Left lung (tissue), 14 donors: ENCODE measurements at places on chromosomes 2 and 18. TPM values are rescaled to one million over a fixed set of nuclear protein-coding genes. Genes with fewer than 3 reads are reported as not detected.

The NETO1 gene
- polyA plus RNA-seq, result 0.59 TPM

The GRHL1 gene
- polyA plus RNA-seq, result 4.6 TPM

The SIX3 gene
- not detected for polyA plus RNA-seq

The PRSS56 gene
- not detected for polyA plus RNA-seq

The TM4SF20 gene
- polyA plus RNA-seq, result 0.06 TPM

The RAB31 gene
- 32.4 TPM for polyA plus RNA-seq

The ROCK2 gene
- 58.5 TPM for polyA plus RNA-seq

The SIX2 gene
- 0.29 TPM for polyA plus RNA-seq

The UGT1A10 gene
- polyA plus RNA-seq, result not detected

The DSG4 gene
- polyA plus RNA-seq, result not detected

- DNase-seq, result no peak
Measured at GRCh38 chr2:109460553-109461324, 153.0 kb downstream of the SEPTIN10 start.

GRCh38 chr2:62071760-62072680, 123.9 kb upstream of the B3GNT2 start:
- DNase-seq, result no peak

DNA sequence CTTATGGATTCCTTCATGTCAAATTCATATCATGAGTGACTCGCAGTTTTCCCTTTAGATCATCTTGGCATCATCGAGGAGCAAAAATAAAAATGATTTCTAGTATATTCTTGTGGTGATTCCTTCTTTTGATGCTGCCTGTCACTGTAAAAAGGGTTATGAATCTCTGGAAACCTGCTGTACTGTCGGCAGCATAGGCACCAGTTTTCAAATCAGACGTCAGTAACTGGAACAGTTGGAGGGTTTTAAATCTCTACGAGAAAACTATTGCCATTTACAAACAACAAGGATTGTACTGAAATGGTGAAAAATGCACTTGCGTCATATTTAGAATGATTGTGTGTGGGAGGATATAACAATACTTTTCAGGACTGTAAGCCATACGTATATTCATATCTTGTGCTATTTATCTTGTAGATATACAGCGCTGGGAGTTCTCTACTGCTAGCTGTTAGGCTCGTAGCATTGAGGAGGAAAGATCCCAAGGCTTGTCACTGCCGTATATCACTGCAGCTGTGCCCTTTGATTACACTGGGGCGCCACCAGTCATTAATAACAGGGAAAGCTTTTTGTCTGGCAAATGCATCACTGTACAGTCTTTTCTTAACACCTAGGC, 320.7 kb downstream of the MTX2 start:
- DNase-seq, result no peak

GRCh38 chr18:40932862-40933261, 1022.2 kb upstream of the PIK3C3 start:
- DNase-seq, result no peak

DNA sequence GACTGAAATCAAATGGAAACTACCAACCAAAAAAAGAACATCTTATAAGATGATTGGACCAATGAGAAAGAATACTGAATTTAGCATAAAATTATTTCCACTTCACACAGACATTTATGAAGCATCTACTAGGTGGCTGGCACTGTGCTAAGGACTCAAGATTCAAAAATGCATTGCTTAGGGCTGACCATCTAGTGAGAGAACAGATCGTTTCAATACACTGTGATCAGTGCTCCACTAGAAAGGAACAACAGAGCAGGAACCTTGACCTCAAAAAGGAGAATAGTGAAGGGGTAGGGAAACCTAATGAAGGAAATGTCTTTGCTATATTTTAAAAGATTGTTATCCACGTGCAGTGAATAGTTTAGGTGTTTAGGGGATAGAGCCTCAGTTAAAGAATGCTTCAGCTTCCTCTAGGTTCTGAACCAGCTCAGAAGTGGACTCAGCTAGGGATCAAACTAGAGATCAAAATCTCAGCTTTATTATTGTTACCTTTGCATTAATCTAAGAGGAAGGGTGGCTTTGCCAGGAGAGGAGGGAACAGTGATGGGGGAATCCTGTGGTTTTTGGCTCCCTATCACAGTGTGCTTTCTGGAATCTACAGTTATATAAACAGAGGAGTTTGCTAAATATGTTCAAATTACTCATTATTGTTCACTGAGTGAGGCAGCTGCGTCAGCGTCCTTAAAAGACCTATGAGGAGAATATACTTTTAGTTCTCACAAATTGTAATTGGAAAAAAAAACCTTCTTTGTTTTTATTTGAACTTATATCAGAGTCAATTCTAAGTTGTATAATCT, 16.2 kb upstream of the BBS5 start:
- DNase-seq, result no peak

- DNase-seq, result no peak
Measured at GRCh38 chr2:205543262-205543843, 138.9 kb upstream of the NRP2 start.

DNA sequence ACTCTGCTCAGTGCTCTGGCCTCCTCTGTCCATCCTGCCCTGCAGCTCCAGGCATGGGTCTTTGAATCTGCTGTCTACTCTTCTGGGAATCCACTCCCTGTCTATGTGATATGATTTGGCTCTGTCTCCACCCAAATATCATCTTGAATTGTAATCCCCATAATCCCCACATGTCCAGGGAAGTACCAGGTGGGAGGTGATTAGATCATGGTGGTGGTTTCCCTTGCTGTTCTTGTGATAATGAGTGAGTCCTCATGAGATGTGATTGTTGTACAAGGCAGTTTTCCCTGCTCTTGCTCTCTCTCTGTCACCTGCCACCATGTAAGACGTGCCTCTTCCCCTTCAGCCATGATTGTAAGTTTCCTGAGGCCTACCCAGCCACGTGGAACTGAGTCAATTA, 881.8 kb upstream of the ID2 start:
- no peak for DNase-seq

DNA sequence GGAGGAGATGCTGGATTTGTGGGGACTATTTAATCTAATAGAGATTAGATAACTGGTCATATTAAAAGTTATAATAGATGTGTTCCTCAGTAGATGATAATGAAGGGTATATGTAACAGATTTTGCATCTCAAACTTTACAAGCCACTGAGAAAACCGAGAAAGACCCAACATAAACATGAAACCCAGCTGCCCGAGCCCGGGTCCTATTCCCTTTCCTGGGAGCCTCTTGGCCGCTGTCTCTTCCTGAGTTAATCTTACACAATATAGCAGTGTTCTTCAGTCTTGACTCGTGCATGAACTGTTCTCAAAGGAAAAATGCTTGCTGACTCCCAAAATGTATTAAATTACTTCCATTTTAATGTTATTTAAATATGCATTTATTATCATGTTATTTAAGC, 94.5 kb downstream of the COPS8 start:
- DNase-seq, result no peak

DNA sequence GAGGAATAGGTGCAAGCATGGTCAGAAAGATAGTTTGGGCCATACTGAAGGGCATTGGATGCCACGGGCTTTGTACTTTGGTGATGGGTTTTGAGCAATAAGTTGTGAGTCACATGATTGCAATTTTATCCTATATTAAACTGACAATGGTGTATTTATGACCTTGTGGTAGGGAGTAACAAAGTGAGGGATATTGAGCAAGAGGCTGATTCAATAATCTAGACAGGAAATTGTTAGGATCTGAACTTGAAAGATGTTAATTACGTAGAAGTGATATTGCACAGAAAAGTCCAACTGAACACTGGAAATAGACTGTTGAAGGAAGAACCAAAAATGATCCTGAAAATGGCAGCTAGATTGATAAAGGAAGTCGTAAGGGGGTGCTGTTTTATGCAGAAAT, 46.6 kb upstream of the TCF4 start:
- no peak for DNase-seq

GRCh38 chr2:59314031-59314766, 1073.1 kb upstream of the FANCL start:
- DNase-seq, result no peak

DNA sequence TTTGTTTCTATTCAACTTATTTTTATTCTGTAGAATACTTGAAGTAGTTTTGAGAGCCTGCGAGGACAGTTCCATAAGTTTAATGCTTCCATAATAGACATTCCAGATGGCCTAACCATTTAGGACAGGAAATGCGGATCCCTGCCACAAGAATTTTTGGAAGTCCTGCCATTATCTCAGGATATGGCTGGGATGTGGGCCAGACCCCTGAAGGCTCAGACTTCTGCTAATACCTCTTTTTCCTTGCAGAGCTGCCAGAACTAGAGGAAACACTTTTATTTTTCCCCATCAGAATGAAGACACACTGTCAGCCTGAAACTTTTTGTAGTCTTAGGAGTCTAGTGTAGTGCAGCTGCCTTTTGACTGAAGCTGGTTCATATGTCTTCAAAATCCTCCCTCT, 806.5 kb downstream of the TDRD15 start:
- peak; percentile 23 for DNase-seq

- no peak for DNase-seq
Measured at GRCh38 chr2:171393487-171393886, 40.3 kb downstream of the METTL8 start.

- no peak for DNase-seq
Measured at GRCh38 chr2:69080071-69080470, 67.1 kb downstream of the ANTXR1 start.

- peak; percentile 74 for DNase-seq
Measured at GRCh38 chr2:54570925-54571694, 115.0 kb downstream of the SPTBN1 start.

GRCh38 chr18:2448565-2449151, 122.6 kb downstream of the METTL4 start:
- no peak for DNase-seq

GRCh38 chr2:133497270-133497893, 70.9 kb downstream of the NCKAP5 start:
- DNase-seq, result no peak

DNA sequence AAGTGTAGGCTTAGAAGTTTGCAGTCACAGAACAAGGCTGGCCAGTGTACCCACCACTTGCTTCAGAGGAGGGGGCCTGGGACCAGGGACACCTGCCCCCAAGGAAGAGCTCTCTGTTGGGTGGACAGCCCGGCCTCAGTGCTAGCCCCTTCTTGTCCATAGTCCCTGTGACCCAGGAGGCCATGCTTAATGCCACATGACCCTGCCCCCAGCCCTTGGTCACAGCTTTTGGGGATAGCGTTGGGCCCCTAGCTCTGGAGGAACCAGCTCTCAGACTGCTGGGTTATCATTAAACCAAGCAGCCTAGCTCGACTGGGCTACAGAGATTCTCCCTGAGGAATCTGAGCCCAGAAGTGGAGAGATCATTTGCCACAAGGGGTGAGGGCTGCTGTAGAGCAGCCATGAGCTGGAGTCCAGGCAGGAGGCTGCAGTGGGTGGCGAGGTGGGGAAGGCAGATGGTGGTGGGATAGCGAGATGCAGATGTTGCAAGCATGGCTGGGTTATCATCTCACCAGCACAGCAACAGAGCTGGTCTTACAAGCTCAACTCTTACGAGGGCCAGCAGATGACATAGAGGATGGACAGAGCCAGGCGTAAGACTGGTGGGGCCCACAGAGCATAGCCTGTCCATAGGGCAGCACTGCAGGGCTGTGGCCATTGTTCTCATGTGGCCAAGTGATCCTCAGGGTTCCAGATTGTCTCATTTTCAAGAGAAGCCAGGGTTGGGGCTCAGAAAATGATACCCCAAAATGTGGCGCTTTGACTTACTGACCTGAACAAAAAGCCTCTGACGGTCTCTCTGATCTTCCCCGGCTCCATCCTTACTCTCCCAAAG, 7.2 kb upstream of the TMEM37 start:
- no peak for DNase-seq

DNA sequence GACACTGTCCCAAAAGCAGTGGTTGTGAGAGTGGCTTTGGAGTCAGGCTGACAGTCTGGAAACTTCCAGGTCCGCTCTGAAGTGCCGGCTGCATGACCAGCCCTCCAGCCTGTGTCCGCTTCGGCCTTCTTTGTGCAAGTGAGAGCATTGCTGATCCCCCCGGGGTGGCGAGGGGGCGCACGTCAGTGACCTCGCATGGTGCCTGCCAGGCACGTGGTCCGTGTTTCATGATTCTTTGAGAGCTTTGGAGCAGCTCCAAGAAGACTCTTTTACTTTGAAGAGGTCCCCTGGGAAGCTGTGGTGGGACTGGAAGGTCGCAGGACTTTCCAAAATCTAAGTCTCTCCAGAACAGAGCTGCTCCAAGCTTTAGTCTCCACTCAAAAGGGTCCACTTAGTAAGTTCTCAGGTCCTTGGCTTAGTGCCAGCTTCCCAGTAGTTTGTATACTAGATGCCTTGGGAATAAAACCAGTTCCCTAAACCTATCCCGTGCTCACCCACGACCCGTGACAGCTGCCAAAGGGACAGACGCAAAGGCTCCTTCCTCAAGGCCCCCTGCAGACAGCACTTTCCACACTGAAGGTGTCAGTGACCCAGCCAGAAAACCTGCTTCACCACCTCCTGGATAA, 68.8 kb downstream of the ADI1 start:
- DNase-seq, result no peak

- no peak for DNase-seq
Measured at GRCh38 chr2:157252529-157252928, 5.0 kb upstream of the GALNT5 start.

GRCh38 chr2:163397451-163397850, 338.4 kb downstream of the FIGN start:
- no peak for DNase-seq

- no peak for DNase-seq
Measured at GRCh38 chr2:219401606-219402005, 13.9 kb upstream of the DNPEP start.

GRCh38 chr18:74501386-74501785, 5.2 kb downstream of the CNDP2 start:
- no peak for DNase-seq

DNA sequence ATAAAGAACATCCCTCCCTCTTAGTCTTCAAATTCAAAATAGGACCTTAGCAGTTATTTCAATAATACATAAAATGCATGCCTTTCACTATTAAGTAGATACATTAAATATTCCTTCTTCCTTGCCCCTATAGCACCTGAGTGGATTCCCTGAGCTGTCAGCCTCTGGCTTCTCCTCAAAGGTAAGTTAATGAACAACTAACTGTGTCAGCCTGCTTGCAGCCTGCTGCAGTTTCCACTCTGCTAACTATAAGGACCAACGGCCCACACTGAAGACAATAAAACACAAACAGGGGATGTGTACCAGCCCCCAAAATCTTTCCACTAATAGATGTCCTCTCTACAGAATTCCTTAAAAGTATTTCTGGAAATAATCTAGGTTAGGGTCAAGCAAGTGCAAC, 5.0 kb downstream of the KCTD1 start:
- no peak for DNase-seq

GRCh38 chr2:186101616-186102015, 363.0 kb downstream of the FSIP2 start:
- DNase-seq, result no peak
